ENCODE measurements at places on chromosomes 2 and 18.

GRCh38 chr2:240349133-240350005 is 86.1 kb upstream of the GPC1 start:
- no peak for DNase-seq

DNA sequence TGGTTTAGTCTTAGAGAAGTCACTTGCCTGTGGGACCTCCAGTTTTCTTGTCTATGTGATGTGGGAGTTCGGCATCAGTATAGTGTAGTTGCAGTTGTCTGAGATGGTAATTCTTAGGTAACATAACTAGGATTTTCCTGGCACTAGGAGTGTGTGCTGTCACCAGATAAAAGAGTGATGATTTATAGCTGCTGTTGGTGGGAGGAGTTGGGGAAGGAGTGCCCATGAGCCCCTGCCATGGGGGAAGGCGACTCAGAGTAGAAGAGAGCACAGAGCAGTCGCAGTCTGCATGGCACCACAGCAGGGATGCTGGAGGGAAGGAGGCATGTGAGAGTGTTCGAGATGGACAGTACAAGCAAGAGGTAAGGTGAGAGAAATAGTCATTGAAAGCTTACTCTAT is 38.7 kb downstream of the ATP9B start:
- DNase-seq = no peak

GRCh38 chr2:176507786-176508185 is 238.5 kb downstream of the MTX2 start:
- DNase-seq = no peak

- no peak for DNase-seq
Measured at GRCh38 chr2:136110526-136110925, 7.4 kb downstream of the CXCR4 start.

- no peak for DNase-seq
Measured at GRCh38 chr18:76678248-76678647, 144.1 kb upstream of the ZNF236 start.

- DNase-seq = no peak
Measured at GRCh38 chr2:56224316-56224715, 40.5 kb downstream of the CCDC85A start.

- DNase-seq = no peak
Measured at GRCh38 chr2:12642859-12643258, 73.9 kb upstream of the TRIB2 start.

DNA sequence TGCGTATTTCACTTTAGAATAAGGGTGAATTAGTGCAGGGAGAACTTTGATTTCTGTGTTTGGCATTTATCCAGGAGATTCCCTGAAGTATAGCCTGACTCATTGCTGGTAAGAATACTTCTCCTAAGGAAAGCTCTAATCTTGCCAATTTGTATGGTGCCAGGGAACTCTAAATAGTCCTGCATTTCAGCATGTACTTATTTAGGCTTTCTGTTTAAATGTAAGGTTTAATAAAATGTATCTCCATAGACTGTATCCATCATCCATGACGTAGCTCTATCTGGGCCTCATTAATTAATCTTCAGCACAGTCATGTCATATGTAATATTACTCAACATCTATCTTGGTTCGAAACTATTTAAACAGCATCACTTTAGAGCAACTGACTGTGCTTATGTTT is 127.7 kb downstream of the DOK6 start:
- no peak for DNase-seq

GRCh38 chr2:203960811-203961210 is 24.2 kb downstream of the ICOS start:
- no peak for DNase-seq

DNA sequence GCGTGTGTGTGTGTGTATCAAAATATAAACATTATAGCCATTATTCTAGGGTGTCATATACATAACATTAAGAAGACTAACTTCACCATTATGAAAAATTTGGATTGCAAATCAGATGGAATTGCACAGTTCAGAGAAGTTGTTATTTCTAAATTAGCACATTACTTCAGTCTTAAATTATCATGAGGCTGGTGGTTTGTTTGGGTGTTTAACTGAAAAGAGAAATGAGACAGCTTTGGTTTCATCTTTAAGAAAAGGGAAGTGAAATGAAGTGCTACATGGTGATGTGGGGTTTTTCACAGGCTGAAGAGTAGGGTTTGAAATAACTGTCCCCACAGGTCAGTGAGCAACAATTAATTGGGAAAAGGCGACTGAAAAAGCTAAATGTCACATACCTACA is 161.2 kb upstream of the XIRP2 start:
- no peak for DNase-seq

GRCh38 chr18:49768051-49768391 is 45.3 kb downstream of the ACAA2 start:
- DNase-seq = peak; percentile 31

DNA sequence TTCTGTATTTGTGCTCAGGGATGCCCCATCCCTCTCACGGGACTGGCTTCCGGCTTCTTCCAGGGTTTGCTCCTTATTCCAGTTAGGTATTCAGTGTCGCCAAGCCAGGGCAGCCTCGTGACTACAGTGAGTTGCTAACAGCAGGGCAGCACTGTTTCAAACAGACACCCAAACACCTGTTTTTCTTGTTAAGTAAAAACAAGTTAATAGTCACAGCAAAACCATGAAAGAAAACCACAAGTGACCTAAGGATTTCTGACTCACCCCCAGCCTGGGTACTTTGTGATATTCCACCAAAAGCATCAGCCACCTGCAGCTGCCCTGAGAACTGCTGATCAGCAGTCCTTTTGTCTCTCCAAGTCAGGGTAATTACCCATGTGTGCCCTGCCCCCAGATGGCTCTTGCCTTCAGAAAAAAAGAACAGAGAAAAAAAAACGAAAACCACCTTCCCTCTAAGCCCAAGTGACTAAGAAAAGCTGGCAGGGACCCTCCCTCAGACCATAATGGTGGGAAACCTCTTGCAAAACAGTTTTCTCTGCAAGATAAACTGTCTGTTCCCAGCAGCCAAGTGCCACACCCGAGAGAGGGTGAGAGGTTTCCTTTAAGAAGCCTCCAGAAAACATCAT is 178.2 kb downstream of the ANAPC1 start:
- peak; percentile 23 for DNase-seq

DNA sequence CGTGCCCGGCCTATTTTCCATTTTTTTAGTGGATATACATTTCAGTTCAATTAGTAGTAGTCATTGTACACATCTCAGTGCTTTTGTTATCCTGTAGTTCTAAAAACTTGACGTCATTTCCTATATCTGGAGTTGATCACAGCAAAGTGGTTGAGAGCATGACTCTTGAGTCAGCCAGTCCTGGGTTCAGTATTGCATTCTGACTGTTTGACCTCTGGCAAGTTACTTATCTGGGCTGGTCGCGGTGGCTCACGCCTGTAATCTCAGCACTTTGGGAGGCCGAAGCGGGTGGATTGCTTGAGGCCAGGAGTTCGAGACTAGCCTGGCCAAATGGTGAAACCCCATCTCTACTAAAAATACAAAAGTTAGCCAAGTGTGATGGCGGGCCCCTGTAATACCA is 50.4 kb upstream of the PPM1B start:
- DNase-seq = no peak

GRCh38 chr2:128245813-128246212 is 72.9 kb downstream of the HS6ST1 start:
- DNase-seq = no peak

- DNase-seq = no peak
Measured at GRCh38 chr2:60356346-60356745, 197.1 kb downstream of the BCL11A start.

- DNase-seq = no peak
Measured at GRCh38 chr2:5328826-5329225, 363.4 kb upstream of the SOX11 start.

GRCh38 chr18:21997207-21998143 is 171.9 kb upstream of the GATA6 start:
- DNase-seq = peak; percentile 50

DNA sequence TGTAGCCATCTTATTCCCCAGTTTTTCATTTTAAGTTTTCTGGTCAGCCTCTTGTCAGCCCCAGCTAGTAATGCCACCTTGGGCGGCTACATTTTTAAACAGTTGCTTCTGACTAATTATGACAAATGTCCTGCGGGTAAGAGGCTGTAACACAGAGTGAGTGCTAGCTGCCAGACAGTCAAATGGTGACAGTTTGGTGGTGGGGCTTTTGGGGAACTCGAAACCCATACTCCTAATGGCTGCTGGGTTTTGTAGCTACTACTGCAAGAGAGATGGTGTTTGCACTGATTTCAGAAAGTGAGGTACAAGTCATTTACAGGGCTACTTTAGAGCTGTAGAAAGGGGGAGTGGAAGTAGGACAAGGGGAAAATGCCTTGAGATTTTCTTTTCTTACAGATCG is 48.2 kb downstream of the ZCCHC2 start:
- no peak for DNase-seq

- no peak for DNase-seq
Measured at GRCh38 chr2:102451968-102452367, 21.1 kb upstream of the SLC9A4 start.

DNA sequence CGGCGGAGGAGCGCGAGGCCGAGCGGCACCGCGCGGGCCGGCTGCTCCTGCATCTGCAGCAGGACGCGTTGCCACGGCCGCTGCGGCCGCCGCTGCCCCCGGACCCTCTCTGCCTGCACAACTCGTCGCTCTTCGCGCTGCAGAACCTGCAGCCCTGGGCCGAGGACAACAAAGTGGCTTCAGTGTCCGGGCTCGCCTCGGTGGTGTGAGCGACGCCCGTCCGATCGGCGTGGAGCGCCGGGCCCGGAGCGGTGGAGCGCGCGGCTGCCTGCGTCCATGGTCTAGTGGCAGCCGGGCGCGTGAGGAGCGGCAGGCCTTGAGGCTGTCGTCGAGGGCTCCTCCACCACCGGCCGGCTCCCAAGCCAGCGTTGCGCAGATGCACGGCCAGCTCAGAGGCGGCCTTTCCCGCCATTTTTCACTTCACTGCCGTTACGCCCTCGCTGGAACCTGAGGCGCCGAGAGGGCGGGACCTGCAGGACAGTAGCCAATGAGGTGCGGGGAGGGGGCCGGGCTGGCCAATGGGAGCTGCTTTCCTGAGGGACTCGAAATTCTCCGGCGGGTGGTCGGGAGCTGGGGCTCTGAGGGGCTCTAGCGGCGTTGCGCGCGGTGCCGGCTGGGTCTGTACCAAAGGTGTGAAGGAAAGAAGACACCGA is 1.9 kb downstream of the TLX2 start:
- DNase-seq = peak; percentile 83

GRCh38 chr2:109280804-109281203 is 151.8 kb downstream of the SH3RF3 start:
- no peak for DNase-seq

DNA sequence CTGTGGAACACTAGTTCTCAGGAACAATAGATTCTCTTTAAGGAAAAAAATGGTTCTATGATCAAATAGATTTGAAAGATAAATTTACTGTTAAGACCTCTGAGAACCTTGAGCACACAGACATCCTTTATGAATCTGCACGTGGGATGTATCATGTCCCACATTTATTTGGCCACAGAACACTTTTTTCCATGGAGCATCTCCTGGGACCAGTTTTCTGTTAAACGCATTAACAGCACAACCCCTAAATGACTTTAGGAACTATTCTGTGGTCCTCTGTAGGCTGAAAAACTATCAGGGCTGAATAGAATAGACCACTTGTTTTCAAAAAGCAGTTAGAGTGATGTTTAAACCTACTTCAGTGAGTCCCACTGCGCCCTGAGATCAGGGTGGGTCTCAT is 132.2 kb upstream of the PID1 start:
- DNase-seq = no peak

DNA sequence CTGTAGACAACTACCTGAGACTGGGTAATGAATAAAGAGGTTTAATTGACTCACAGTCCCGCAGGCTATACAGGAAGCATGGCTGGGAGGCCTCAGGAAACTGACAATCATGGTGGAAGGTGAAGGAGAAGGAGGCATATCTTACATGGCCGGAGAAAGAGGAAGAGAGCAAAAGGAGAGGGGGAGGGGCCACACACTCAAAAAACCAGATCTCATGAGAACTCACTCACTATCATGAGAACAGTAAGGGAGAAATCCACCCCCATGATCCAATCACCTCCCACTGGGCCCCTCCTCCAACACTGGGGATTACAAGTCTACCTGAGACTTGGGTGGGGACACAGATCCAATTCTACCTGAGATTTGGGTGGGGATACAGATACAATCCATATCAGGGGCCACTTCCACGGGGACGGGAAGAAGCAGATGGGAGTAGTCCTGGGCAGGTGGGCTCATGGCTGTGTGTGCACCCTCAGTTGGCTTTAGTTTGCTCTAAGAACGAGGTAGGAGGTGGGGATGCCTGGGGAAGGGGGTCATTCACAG is 9.9 kb downstream of the MAB21L4 start:
- DNase-seq = no peak

GRCh38 chr2:148619560-148620195 is 24.9 kb upstream of the EPC2 start:
- DNase-seq = no peak

GRCh38 chr18:29188760-29189159 is 1011.8 kb upstream of the CDH2 start:
- DNase-seq = no peak
